ENCODE measurements at places on chromosomes 7 and 10.

DNA sequence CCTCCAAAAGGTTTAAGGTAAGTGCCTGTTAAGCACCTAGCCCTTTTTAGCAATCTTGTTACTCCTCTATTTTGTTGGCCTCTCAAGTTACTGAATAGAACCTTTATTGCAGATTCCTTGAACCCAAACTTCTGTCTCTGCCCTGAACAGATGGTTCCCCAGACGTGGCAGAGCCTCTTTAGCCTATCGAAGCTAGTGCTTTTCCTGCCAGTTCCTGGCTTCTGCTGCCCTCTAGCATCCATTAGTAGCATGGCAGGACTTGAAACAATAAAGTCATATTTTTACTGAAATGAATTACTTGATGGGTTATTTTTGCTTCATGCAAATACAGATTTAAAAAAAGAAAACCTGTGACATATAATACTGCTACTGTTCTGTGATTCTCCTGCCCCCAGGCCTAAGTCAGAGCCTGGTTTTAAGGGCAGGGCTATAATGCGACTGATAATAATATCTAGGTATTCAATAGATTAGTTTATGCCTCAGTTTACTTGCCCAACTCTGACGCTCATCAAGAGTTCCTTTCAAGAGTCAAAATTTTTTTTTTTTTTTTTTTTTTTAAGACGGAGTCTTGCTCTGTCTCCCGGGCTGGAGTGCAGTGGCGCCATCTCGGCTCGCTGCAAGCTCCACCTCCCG, 84.3 kb upstream of the PHF14 start:
- peak; percentile 33 for DNase-seq

DNA sequence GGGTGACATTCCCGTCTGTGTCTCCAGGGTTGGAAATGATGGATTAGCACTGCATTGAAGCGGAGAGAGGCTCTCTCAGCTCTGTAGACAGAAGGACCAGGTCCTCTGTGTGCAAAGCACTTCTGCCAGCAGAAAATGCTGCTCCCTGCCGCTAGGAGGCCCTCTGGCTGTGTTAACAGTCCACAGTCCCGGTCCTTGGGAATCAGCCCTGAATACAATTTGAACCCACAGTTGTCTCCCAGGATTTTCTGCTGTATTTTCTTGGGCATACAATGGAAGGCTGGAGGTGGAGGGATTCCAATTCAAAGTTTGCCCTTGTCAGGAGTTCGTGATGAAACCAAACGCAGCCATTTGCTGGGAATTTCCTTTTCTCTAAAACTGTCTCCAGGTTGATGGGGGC, 205.2 kb downstream of the GLRX3 start:
- no peak for DNase-seq

GRCh38 chr10:70753026-70753663, 32.0 kb downstream of the TBATA start:
- DNase-seq: no peak

GRCh38 chr10:16942381-16943078, 125.3 kb upstream of the RSU1 start:
- DNase-seq: no peak

DNA sequence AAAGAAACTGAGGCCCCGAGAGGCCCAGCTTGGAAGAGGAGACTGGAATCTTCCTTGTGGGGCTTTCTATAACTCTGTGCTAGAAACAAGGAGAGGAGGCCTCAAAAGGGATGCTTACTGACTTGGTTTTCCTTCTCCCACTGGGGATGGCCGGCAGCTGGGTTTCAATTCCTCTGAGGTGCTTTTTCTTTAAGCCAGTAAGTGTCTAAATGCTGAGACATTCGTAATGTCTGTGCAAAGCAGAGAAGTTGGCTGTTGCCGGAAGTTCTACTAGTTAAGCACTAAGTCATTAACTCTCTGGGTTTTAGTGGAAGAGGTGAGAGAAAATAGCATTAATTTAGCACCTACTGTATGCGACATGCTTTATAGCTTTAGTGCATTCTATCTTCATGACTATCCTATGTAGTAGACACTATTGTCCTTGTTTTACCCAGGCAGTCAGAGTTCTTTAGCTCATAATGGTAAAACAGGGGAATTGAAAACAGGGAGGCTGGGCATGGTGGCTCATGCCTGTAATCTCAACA, 135.2 kb downstream of the RGS10 start:
- no peak for DNase-seq

- no peak for DNase-seq
Measured at GRCh38 chr7:88202799-88203198, 17.0 kb downstream of the SRI start.

DNA sequence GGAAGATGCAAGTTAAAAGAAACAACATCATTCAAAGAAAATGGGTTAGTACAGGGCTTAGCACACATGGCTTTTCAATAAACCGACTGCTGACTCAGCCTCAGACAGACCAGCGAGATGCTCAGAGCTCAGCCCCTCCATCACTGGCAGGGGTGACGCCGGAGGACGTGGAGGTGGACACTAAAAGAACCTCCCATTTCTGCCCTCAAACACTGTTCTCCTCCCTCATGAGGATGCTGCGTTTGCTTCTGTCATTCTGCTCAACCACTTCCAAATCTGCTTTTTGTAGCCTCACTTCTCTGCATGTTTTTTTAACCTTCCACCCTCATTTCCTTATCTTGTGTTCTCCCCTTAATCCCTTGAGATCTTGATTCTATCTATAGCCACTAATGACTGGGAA, 15.3 kb downstream of the DENND11 start:
- DNase-seq: no peak

DNA sequence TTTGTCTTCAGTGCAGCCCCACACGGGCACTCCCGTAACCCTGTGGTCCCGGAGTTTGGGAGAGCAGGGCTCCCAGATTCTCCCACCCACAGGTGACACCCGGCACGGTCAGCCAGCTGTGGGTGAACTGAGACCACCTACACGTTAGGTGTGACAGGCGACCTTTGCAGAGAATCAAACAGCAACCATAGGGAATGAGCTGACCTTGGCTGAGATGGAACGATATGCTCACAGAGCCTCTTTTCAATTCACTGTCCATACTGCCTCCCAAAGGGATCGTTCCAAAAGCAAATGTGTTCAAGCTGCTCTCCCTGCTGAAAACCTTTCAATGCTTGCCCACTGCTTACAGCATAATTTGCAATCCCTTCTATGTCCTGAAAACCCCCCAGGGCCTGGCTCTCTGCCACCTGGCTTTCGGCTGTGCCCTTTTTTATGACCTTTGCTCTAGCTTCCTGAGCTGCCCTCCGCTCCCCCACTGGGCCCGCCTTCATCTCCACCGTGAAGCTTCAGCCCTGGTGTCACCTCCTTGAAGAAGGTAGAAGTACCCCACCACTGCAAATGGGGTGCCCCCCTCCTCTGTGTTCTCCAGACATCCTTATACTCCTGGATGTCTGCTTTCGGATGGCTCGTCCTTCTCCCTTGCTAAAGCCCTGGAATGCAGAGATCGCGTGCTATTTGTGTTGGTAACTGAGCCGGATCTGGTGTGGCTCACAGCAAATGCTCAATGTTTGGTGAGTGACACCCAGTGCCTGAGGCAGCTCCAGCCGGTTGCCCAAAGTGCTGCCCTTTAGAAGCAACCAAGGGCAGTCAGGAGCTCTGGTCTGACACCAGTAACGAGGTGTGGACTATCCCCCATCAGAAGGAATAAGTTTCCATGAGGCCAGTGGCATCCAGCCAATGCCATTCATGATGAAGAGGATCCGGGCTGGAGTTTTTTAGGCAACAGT, 90.4 kb downstream of the KIAA1549 start:
- DNase-seq: no peak

DNA sequence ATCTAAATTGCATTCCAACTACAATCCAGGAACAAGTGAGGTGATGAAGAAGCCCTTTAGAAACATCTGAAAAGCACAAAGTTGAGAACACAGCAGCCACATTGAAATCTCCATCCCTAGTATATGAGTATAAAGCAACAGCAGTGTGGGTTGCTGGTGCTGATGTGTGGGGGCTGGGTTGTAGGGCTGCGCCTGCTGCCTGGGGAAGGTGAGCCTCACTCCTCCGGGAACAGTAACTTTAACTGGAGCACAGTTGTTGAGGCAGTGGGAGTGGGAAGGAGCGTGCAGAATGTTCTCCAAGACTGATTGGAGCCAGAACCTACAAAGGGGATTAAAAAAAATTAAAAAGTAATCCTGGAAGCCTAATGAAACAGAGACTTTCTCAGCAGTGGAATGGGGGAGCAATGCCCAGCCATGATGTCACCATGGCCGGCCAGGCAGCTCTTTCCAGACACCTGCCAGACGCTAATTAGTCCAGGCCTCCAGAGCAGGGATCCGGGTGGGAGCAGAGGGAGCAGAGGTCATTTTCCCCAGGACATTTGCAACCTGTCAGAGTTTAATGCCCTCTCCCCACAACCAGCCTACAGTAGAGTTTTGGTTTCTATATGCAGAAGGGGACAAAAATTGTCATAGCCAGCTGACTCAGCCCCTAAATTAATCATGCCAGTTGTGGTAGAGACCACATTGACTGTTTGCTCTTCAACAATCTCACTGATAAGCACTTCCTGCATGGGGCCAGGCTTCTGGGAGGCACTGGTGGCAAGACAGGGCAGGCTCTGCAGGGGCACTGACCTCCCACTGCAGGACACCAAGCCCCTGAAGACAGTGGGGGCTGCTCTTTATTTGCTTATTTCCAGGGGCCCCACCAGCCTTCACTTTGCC, 133.0 kb upstream of the ZNF32 start:
- peak; percentile 40 for DNase-seq

- no peak for DNase-seq
Measured at GRCh38 chr7:144822223-144822622, 13.6 kb downstream of the TPK1 start.

- DNase-seq: no peak
Measured at GRCh38 chr7:138726288-138726687, 25.1 kb upstream of the SVOPL start.

Measured in activated naive CD4-positive, alpha-beta T cell treated with Interleukin-2 at 50 U/mL for 16 hours (primary cell).